Vein endothelial cell (primary cell): ENCODE measurements at places on chromosomes 5 and 9. TPM values are rescaled to one million over a fixed set of nuclear protein-coding genes. Genes with fewer than 3 reads are reported as not detected.

The HCN1 gene
- not detected in 2 replicates for total RNA-seq

The HTR4 gene
- 0.10 TPM in 1 of 2 replicates, not detected in the other for total RNA-seq

The SEC24A gene
- total RNA-seq, result 29.1 and 34.7 TPM in 2 replicates

The SPTLC1 gene
- 109 and 110 TPM in 2 replicates for total RNA-seq

The ERBIN gene
- total RNA-seq, result 67.9 and 77.7 TPM in 2 replicates

The PLPP7 gene
- 2.6 and 4.3 TPM in 2 replicates for total RNA-seq

The NPR3 gene
- total RNA-seq, result 0.96 and 1.3 TPM in 2 replicates

The FAM170A gene
- total RNA-seq, result not detected in 2 replicates

The IL31RA gene
- 0.98 and 1.6 TPM in 2 replicates for total RNA-seq

The ZNF883 gene
- 0.48 and 0.65 TPM in 2 replicates for total RNA-seq

The NDUFA8 gene
- 28.4 and 29.8 TPM in 2 replicates for total RNA-seq

The LCN15 gene
- total RNA-seq, result not detected in 2 replicates

The TAF11L8 gene
- not detected in 2 replicates for total RNA-seq

The SPATA31A3 gene
- total RNA-seq, result not detected in 2 replicates

The MYMK gene
- total RNA-seq, result not detected in 2 replicates

The INSL6 gene
- total RNA-seq, result not detected in 2 replicates

The KCNIP1 gene
- 0.19 and 0.98 TPM in 2 replicates for total RNA-seq

The F12 gene
- 0.57 and 1.6 TPM in 2 replicates for total RNA-seq

The C9orf153 gene
- 0.33 TPM in 1 of 2 replicates, not detected in the other for total RNA-seq

The TSSK1B gene
- total RNA-seq, result under 0.01 and 0.10 TPM in 2 replicates

The DDX4 gene
- total RNA-seq, result not detected in 2 replicates

The EGFLAM gene
- under 0.01 and 0.96 TPM in 2 replicates for total RNA-seq

The PCDHGB4 gene
- 15.0 and 15.2 TPM in 2 replicates for total RNA-seq

The BARHL1 gene
- total RNA-seq, result not detected in 2 replicates

The PTPA gene
- 87.6 and 106 TPM in 2 replicates for total RNA-seq

The STKLD1 gene
- total RNA-seq, result 0.33 and 1.6 TPM in 2 replicates

The PCDHAC2 gene
- total RNA-seq, result 0.33 and 1.9 TPM in 2 replicates

The UTP15 gene
- 29.4 and 41.3 TPM in 2 replicates for total RNA-seq

The SUSD3 gene
- total RNA-seq, result 0.98 TPM in 1 of 2 replicates, not detected in the other

The RAD17 gene
- 11.4 and 19.5 TPM in 2 replicates for total RNA-seq

The SLC6A19 gene
- total RNA-seq, result not detected in 2 replicates

The CSF1R gene
- total RNA-seq, result not detected in 2 replicates

The PTCD2 gene
- 6.2 and 8.4 TPM in 2 replicates for total RNA-seq

The IRX4 gene
- not detected in 2 replicates for total RNA-seq
